ENCODE measurements at places on chromosomes 6 and 20.
A peak's percentile ranks its signal among the peaks of the same experiment; 100 is the strongest.

- no peak for DNase-seq
These were observed 161.5 kb upstream of the MAN1A1 start for GRCh38 chr6:119511024-119511423.

DNA sequence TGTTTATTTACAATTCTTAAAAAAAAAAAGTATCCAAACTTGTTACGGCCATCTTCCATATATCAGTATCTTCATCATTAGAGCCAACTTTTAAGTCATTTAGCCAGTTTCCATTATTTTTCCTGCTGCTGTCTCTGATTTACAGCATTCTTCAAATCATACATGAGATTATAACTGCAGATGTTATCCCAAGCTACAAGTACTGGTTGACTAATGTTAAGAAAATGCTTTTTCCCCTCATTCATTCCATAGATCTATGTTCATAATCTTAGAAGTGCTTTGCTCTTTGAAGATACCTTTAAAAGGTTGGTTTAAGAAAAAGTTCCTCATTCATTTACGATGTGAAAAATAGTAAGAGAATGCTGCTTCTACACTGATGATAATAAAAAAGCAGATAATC lies 158.7 kb downstream of the RNGTT start:
- no peak for DNase-seq

- DNase-seq: no peak
These were observed 31.8 kb downstream of the CST9L start for GRCh38 chr20:23536328-23536974.

DNA sequence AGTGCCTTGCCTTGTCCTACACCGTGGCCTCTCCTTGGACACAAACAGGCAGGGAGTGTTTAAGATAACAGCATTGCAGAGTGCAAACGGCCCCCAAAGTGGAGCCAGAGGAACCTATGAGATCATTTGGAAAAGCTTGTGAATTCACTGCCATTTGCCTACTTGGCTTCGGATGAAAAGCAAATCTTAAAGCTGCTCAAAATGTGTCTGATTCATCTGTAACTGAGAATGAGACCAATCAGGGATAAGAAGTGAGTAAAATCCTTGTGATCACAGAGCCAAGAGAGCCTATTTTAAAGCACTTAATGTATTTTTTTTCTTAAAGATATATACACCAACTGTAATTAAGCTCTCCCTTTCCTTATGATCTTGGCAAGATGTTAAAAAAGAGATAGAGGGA lies 65.7 kb upstream of the BACH2 start:
- peak; percentile 38 for DNase-seq

GRCh38 chr6:84766799-84767525 lies 2.6 kb upstream of the TBX18 start:
- DNase-seq: no peak

GRCh38 chr6:44542401-44543116 lies 155.1 kb downstream of the CDC5L start:
- no peak for DNase-seq

DNA sequence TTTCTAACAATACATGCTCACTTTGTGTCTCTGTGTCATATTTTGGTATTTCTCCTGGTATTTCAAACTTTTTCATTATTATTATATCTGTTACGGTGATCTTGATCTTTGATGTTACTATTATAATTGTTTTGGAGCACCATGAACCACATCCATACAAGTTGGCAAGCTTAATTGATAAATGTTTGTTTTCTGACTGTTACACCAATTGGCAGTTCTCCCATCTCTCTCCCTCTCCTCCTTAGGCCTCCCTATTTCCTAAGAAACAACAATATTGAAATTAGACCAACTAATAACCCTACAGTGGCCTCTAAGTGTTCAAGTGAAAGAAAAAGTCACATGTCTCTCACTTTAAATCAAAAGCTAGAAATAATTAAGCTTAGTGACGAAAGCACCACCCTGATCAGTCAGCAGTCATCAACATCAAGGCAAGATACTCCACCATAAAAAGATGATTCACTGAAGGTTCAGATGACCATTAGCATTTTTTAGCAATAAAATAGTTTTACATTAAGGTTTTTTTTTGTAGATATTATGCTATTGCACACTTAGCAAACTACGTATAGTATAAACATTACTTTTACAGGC lies 61.5 kb downstream of the IBTK start:
- DNase-seq: no peak

DNA sequence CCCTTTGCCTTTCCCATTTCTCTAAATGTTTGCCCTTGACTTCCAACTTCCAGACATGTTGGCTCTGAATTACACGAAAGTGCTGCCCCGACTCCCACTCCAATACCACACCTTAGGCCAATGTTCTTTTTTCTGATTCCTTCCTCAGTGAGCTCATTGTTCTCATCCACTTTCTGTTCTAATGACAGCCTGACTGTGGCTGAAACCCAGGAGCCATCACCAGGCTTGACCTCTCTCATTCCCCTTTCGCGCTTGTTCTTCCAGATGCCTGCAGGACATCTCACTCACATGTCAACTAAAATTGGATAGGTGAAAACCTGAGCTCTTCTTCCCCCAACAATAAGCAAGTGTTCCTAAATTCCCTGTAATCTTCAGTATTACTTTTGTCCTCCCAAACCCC lies 40.4 kb downstream of the PTPRK start:
- DNase-seq: no peak

- DNase-seq: no peak
These were observed at the start of the genes DUSP15 and TTLL9 for GRCh38 chr20:31869942-31870725. DUSP15 (minus strand) TSS chr20:31870527; CDS start chr20:31870337, 190 bp downstream. TTLL9 (plus strand) TSS chr20:31870634; CDS start chr20:31871127, 493 bp downstream.

GRCh38 chr6:79640146-79641111 lies 9.3 kb downstream of the SH3BGRL2 start:
- no peak for DNase-seq

- peak; percentile 13 for DNase-seq
These were observed 487 bp upstream of the BMP6 start for GRCh38 chr6:7725412-7725811.

GRCh38 chr6:36607683-36608386 lies 13.7 kb downstream of the SRSF3 start:
- no peak for DNase-seq

DNA sequence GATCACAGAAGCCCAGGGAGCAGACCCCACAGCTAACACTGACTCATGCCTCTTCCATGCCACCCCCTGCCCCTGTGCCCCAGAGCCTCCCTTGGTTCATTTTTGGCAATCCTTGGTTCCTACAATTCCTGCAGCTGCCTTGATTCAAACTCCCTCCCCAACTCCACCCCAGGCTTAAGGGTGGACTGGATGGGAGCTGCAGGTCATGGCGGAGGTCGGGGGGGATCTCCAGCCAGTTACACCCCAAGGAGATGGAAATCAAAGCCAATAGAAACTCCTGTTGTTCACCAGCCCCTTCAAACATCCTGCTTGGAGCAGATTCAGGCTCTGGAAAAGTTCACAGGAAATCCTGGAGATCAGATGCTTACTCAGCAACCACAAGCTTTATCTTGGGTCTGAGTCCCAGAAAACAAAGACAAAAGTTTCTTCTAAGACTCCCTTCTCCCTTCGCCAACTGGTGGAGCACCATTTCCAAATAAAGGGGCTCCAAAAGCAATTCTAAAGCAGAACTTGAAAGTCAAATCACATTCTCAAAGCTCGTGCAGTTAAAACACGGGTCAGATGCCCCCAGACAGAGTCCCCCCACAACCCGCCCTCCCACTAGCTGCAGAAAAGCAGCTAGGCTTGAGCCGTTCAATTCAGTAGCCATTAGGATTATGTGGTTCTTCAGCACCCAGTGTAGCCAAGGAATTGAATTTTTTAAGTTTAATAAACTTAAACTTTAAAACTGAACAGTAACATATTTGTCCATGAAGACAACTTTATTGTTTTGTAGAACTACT lies 149.5 kb downstream of the ANKRD60 start:
- peak; percentile 95 for DNase-seq

GRCh38 chr6:122789182-122790027 lies at the start of gene SMPDL3A:
SMPDL3A (plus strand) TSS chr6:122789258; CDS start chr6:122789347, 89 bp downstream.
- peak; percentile 61 for DNase-seq
